ENCODE measurements at places on chromosomes 11 and 22.

DNA sequence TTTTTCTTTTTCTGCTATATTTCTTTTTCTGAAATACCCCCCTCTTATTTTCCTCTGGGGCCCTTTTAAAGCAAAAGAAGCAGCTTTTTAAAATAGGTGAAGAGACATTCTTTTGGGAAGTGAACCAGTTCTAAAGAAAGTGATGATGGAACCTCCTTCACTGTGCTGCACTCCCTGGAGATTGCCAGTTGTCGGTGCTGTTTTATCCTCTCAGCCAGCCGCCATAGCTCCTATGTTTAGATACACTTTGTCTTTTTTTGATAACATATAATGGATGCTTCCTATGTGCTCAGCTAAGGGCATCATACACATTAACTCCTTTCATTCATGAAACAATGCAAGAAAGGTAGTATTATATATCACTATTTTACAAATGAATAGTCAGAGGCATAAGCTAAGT, 14.0 kb downstream of the CFAP300 start:
- DNase-seq, result no peak

DNA sequence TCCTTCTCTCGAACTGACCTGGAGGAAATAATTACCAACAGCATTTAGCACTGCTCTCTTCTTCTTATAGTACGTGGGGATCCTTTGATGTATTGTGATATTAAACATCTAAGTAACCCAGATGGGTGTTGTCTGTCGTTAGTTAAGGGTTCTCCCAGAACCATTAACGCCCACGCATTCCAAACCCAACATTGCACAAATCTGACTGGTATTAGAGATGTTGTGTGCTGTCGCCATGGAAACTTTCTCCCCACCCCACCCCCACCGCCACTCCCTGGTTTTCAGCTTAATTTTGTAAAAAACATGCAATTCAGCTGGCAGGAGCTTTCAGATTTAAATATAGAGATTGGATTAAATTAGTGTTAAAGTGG, 1495.2 kb downstream of the TBC1D22A start:
- DNase-seq, result no peak

GRCh38 chr22:30294066-30294465, 4.8 kb upstream of the CASTOR1 start:
- DNase-seq, result no peak

GRCh38 chr11:122213171-122213570, 97.2 kb upstream of the BLID start:
- no peak for DNase-seq

- DNase-seq, result no peak
Measured at GRCh38 chr11:40228662-40229061, 1230.8 kb downstream of the LRRC4C start.

DNA sequence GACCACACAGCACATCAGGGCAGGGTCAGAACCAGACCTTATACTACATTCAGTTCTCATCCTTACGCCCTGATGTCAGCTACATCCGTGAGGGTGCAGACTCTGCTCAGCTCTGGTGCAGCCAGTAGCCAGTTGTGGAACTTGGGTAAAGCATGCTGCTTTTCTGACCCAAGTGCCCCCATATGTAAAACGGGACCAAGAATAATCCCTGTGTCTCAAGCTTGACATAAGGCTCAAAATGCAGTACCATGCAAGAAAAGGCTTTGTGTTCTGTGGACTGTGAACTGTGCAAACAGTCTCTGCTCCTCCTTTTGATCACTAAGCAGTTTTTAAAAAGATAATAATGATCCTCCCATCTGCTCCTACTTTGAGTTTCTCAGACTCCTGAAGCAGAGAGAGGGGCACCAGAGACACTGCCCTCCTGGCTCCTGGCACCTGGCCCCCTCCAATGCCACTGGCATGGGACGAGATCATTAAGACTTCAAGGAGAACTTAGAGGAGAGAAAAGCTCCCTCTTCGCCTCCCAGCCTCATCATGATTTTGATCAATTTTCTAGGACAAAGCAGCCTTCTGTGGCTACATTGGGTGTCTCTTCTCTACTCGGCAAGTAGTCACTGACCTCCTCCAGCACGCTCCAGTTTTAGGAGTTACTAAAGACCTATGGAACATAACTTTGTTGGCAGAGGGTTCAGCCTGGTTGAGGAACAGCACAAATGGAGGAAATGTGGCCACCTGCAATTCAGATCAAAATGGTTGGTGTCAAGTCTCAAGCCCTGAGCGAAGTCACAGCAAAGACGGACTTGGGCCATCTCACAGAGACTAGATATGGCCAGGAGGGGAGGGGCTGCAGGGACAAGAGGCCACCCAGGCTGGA, 23.9 kb downstream of the IL10RA start:
- no peak for DNase-seq

GRCh38 chr22:30017375-30018223, 62.7 kb upstream of the HORMAD2 start:
- no peak for DNase-seq

- DNase-seq, result peak; percentile 10
Measured at GRCh38 chr11:90218606-90219005, 4.2 kb downstream of the CHORDC1 start.

GRCh38 chr11:119491753-119492510, 69.0 kb upstream of the THY1 start:
- DNase-seq, result no peak

DNA sequence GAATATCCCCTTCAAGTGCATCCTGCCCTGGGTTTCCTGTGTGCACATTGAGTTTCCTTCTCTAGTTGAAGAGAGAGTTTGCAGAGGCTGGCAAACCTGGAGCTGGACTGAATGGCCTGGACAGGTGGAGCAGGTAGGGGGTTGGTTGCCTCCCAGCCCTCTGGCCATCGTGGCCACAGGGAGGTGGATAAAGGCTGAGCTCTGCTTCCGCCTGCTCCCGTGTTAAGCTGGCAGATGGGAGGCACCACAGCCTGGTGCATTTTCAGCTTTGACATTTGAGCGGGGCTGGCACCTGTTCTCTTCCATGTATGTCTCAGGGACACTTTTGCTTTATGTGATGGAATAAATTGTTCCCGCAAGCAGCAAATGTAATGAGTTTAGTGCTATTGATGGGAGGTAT, 11.1 kb downstream of the MICAL2 start:
- DNase-seq, result no peak

DNA sequence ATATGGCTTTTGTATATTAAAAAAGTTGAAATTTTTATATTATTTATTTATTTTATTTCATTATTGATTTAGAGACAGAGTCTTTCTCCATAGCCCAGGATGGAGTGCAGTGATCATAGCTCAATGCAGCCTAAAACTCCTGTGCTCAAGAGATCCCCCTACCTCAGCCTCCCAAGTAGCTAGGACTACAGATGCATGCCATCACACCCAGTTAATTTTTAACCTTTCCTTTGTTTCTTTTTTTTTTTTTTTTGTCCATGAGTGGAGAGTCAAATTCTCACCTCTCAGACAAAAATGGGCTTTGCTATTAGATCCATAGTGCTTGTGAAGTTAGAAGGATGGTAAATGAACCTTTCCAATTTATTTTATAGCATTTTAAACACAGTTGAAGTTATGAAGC, 182.5 kb downstream of the SOX6 start:
- no peak for DNase-seq

DNA sequence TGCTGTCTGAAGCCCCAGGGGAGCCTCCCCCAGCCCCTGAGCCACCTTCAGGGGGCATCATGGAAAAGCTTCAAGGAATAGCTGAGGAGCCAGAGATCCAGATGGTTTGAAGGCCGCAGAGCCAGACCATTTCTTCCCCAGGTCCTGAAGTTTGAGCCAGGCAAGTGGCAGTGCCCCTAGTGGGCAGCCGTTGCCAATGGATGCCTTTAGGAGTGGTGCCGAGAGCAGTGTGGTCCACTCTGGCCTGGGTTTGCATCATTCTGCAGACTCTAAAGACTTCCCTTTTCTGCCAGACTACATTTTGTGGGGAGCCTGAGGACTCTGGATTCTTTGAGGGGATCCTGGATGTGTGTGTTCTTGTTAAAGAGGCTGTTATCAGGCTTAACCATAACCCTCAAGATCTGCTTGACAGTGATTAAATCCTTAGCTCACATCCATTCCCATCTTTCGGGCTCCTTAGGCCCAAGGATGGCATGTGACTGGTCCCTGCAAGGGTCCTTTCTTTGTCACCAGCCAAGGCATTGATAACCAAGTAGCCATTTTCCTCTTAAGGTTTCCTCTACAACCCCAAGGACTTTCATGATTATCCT, 13.1 kb downstream of the HINFP start:
- DNase-seq, result no peak

GRCh38 chr11:67301951-67302516, 1.3 kb upstream of the SSH3 start:
- no peak for DNase-seq

- no peak for DNase-seq
Measured at GRCh38 chr22:44645531-44645930, 56.5 kb upstream of the PRR5 start.

DNA sequence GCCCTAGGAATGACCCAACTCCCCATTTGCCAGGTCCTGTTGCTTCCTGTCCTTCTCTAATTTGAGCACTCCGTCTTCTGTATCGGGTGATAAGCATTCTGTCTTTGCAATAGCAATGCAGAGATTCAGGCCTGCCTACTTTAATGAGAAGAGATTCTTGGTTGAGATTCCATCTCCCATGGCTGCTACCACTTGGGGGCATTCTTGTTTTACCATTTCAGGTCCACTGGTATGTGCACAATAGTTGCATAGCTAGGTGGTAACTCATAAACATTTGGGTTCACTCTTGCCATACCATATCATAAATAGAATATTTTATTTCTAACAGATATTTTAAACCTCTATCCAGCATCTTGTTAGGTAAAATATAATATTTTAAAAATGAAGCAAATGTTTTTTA, 34.4 kb upstream of the CALCB start:
- no peak for DNase-seq

DNA sequence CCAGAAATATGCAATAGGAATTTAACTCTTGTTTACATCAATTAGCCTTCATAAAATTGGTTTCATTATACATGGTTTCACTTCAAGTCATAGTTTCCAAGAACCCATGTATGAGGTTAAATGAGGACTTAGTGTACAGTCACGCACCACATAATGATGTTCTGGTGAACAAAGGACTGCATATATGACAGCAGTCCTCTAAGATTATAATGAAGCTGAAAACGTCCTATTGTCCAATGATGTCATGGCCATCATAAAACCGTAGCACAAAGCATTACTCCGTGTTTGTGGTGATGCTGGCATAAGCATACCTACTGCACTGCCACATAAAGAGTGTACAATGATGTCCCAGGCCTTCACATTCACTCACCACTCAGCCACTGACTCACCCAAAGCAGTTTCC, 31.1 kb downstream of the SMCO4 start:
- DNase-seq, result no peak

DNA sequence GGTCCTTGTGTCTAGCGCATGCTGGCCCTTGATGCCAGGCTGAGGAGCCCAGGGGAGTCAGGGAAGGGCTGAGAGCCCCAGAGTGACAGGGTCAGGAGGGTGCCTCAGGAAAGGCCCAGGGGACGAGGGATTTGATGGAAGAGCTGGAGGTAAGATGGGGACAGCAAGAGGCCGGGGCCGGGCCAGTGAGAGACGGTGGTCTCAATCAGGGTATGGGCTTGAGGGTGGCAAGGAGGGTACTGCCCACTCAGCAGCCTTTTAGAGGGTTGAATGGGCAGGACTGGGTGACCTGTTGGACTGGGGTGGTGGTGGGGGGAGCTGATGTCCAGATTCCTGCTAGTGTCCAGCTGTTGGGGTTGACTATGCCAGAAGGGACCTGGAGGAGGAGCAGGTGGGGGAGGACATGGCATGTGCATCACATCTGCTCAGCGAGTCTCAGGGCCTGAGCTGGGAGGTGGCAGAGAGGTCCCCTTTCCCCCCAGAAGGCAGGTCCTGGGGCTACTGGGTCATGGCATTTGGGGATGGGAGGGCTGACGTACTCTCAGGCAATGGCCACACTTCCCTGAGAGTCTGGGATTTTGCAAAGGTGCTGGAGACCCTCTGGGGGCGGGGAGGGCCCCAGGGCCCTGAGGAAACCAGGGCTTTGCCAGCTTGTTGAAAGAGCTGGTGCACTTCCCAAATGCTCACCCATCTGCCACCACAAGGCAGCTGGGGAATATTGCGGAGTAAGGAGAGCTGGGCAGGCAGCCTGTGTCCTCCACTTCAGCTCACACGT, 18.4 kb downstream of the MYO7A start:
- DNase-seq, result no peak

DNA sequence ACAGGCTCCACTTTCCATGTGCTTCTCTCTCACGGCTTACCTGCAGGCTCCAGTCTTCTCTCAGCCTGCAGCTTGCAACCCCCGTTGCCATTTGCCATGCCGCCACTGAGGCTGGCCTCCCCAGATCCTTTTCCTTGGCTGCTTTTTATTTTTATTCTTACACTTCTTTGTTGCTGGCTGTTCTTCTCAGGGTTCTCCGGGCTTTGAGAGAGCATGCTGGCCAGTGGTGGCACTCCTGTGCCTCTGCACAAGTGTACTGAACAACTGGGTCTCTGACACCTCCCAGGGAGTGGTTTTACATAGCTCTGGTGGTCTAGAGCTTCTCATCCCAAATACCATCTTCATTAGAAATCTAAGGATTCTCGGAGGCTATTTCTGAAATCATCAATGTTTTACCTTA, 241.7 kb upstream of the MTNR1B start:
- no peak for DNase-seq

GRCh38 chr22:50670513-50670912, 2.1 kb upstream of the SHANK3 start:
- DNase-seq, result no peak

GRCh38 chr11:120284272-120284671, 40.8 kb upstream of the TLCD5 start:
- no peak for DNase-seq

DNA sequence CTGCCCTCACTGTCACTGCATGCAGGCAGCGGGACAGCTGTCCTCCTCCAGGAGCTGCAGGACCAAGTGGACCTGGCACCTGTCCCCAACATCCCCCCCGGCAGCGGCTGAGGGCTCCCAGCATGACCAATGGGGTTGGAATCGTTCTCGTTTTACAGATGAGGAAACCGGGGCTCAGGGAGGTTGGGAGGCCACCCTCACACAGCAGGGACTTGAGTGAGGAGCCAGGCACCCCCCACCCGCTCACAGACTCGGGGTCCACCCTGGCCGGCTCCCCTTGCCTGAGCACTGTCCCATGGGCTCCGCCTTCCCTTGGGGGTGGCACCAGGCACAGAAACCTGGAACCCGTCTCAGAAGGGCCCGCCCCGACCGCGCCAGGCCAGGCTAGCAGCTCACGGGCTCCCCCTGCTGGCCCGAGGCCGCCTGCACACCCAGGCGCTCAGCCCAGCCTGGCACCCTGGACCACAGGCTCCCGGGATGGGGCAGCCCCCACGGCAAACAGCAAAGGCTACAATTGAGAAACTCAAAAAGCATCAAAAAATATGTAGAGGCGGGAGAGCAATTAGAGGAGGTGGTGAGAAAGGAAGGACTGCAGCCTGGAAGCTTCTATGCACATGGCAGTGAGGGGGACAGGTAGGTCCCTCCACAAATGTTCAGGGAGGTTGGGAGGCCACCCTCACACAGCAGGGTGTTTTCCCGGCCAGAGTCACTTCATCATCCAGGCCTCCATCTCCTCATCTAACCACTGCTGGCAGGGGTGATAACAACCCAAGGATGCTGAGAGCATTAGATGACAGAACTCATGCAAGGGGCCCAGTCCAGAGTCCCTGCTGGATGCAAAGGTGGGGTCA, 12.8 kb downstream of the MACROD1 start:
- peak; percentile 81 for DNase-seq

Measured in stimulated activated CD4-positive, alpha-beta T cell treated with anti-CD3 and anti-CD28 coated beads, Interleukin-15, amount 100 ng/mL, for 24 hours (primary cell).